Dorsolateral prefrontal cortex (tissue), 122 donors: ENCODE measurements at places on chromosomes 3 and 15. TPM values are rescaled to one million over a fixed set of nuclear protein-coding genes. Genes with fewer than 3 reads are reported as not detected.

GOLGA6B gene
- not detected for total RNA-seq

TLR9 gene
- total RNA-seq: 0.78 TPM

CAMKV gene
- 238 TPM for total RNA-seq

DNA sequence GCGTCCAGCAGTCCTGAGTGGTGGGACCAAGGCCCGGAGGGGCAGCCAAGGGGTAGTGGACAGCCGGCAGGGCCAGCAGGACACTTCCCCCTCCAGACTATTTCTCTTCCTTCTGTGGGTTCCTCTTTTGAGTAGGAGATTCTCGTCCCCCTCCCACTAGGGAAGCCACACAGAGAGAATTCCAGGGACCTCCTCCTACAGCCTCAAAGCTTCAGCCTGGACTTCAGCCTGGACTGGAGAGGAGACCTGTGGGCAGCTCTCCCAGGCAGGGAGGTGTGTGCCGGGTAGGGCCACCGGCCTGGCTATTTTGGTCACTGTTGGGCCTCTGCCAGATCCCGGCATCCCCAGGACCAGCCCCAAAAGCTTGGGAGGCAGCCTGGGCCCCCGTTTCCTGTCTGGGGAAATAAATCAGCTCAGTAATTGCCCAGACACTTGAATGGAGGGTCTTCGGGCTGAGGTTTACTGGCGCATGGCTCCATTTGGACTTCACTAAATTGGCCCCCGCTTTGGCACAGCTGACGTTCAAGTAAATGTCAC, 1.3 kb downstream of the SLC6A6 start:
- no peak for DNase-seq

DNA sequence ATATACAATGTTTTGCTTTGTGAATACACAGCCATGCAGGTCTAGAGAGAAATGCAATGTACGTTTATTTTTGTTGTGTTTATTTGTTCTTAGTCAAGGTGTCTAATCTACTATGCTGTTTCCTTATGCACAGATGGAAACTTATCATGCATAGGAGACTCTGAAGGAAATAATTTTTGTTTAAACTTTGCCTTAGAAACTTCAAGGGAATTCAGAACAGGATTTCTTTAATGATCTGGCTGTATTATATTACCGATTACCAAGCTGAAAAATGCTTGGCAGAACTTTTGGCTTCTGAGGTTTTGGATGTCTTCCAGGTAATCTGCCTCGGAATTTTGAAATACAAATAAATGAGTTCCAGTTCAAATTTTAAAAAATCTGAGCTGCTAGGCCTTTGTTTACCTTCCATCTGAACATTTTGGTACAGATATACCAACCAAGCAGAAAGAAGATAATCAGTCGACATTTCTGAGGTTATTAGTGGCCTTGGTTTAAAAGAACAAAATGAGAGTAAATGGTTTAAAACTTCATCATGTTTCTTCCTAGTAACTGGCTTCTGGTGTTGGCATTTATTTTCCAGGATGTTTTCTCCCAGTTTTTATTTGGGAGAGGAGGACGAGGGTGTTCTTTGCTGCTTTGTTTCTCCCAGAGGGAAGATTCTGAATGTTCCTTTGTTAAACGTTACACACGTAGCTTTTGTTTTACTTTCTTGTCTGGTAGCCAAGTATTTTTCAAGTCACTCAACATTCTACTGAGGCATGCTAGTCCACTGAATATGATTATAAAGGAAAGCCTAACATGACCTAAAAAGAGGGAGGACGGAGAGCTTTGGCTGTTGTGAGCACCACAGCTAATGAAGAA, 421.8 kb upstream of the TBL1XR1 start:
- no peak for DNase-seq

GRCh38 chr3:117602058-117602644, 892.6 kb downstream of the TUSC7 start:
- DNase-seq: no peak

DNA sequence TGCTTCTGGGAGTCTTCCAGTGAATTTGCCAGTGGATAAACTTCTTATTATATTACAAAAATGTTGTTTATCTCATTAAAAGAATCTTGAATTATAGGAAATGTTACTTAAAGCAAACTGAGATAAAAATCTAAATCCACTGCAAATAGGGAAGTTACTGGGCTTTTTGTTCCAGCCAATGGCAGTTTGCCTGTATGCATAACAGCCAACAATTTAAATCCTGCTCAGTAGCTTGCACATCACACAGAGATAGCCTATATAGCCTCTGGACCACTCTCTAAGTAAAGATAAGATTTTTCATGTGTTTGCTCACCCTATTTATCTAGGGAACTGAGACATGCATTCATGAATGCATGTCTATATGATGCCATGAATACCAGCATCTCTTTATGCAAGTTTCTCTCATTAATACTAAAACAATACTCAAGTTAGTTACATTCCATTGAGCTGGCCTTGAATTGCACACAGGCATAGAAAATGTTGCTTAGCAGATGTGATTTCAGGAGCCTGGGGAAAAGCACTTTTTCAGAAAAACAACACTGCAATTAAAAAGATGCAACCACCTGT, 92.1 kb upstream of the GPR149 start:
- no peak for DNase-seq

DNA sequence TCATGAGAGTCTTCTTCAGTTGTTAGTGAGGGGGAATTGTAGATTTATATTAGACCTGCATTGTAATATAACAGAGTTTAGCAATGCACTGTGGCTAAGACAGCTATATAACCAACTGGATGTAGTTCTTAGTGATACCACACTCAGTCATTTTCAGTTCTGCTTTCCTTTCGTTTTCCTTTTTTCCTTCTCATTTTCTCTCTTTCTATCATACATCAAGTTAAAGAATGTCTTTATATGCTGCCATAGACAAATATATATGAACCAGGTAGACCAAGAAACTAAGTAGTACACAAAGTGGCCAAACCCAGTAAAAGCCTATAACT, 43.7 kb upstream of the CD47 start:
- DNase-seq: no peak

GRCh38 chr3:14803981-14804834, 14.6 kb upstream of the FGD5 start:
- no peak for DNase-seq

GRCh38 chr3:140766465-140766864, 88.6 kb downstream of the TRIM42 start:
- no peak for DNase-seq

- peak; percentile 77 for DNase-seq
Observed at GRCh38 chr3:179037351-179037750, 34.3 kb downstream of the ZMAT3 start.

- no peak for DNase-seq
Observed at GRCh38 chr15:39667382-39668127, 86.7 kb downstream of the THBS1 start.

- DNase-seq: no peak
Observed at GRCh38 chr3:66303491-66303901, 82.7 kb downstream of the SLC25A26 start.
